ENCODE measurements at places on chromosomes 6 and 20.

GRCh38 chr6:170135821-170136471, 154.9 kb downstream of the DLL1 start:
- no peak for DNase-seq

DNA sequence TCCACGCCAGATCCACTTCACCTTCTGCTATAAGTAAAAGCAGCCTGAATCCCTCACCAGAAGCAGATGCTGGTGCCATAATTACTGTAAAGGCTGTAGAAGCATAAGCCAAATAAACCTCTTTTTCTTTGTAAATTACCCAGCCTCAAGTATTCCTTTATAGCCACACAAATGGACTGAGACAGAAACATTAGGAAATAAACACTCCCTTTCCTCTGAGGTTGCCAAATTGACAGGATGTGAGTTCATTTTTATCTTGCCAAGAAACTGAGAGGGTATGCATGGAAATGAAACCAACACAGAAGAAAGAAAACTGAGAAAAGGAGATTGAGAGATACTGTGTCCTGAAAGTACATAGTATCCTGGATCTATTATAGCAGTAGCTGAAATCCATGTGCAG, 481.2 kb downstream of the HAO1 start:
- no peak for DNase-seq

GRCh38 chr6:88704980-88705379, 258.4 kb downstream of the RNGTT start:
- DNase-seq: peak; percentile 17

DNA sequence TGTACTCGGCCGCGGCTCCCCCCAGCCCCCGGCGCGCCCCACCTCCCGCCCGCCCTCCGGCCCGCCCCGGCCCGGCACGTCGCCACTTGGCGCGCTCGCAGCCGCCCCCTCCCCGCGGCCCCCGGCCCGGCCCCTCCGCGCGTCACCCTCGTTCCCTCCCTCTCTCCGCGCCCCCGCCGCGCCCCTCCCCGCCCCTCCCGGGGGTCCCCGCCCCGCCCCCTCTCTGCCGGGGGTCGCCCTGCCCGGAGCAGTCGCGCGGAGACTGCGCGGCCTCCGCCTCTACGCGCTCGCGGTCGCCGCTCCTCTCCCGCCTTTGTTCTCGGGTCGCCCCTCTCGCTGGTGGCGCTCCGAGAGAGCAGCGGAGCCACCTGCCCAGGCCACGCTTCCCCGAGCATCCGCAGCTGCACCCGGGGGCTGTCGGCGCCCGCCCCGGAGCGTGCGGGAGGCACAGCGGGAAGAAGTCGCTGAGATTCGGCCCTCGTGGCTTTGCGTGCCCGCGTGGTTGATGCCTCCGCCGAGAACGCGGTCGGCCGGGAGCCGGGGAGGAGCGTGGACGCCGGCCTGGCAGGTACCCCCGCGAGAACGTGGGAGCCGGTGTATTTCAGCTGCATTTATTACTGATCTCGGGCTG, at the start of gene PHF10:
TSS of gene PHF10 (minus strand) at position 7 of the 631 bp plus-strand sequence. CDS start 569 bp downstream, outside the sequence.
- DNase-seq: peak; percentile 73

DNA sequence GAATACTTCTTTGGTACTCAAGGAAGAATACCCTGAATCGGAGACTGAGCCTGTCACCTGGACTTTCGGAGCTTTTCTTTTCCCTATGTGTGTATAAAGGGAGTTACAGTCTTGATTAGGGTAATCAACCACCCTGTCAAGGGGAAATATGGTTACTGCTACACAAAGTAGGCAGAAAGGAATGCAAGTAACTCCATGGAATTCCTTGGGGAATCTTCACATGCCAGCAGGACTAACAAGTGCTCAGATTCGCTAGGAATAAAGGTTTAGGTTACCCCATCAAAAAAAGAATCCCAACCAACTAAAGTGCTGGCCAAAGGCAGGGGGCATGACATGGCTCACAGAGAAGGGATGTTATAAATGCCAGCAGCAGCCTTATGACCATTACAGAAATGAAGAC, 10.4 kb downstream of the KCNS1 start:
- no peak for DNase-seq

DNA sequence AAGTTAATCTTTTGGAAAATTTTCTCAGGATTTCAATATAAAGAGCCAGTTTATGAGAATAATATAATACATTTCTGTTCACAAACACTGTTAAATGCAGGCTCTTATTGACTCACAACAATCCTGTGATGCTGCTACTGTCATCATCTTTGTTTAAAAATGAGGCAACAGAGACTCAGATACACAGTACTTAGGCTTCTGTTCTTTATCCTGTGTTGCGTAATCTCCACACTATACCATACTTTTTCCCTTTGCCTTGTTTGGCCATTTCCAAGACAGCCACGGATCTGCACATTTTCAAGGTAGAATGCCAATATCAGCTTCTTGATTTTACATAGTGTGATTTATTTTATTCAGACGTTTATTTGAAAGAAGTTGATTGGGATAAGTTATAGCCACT, 699.0 kb upstream of the CITED2 start:
- DNase-seq: no peak

GRCh38 chr20:37776049-37776448, 82.2 kb downstream of the CTNNBL1 start:
- no peak for DNase-seq

DNA sequence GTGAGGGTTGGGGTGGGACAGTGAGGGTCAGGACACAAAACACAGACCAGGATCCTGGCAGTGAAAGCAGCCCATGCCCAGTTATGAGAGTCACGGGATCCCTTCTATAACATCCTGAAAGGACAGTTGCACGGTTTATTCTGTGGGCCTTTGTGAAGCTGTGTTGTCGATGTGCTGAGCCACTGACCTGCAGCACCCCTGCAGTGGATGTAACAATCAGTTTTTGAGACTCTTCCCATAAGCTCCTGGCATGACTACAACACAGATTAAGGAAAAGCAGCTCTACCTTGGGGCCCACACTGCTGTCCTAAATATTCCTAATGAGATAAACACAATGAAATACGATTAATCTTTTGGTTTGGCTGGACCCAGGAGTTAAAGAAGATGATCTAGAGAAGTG, 3.7 kb downstream of the PYGB start:
- no peak for DNase-seq

- DNase-seq: no peak
These were observed 60.2 kb downstream of the NOL4L start for GRCh38 chr20:32524829-32525501.

All from K562 (cell line).